Kasumi-1 (cell line): ENCODE measurements at places on chromosomes 16 and 17.

GRCh38 chr17:61132524-61132923 is 267.1 kb upstream of the TBX2 start:
- no peak for DNase-seq

DNA sequence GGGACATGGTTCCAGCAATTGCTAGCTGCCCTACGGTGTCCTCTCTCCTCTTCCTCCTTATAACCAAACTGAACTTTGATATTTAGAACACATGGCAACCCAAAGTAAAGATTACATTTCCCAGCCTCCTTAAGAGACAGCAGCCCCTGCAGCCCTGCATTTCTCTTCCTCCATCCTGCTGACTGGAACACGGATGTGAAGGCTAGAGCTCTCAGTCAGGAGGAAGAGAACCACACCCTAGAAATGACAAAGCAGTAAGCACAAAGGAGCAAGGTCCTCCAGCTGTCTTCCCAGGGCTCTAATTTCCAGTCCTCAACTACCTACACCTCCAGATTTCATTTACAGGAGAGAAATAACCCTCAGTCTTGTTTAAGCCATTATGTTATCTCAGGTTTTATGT is 10.9 kb downstream of the DYNC1LI2 start:
- no peak for DNase-seq

GRCh38 chr17:71329310-71330098 is 791.3 kb upstream of the SOX9 start:
- no peak for DNase-seq

DNA sequence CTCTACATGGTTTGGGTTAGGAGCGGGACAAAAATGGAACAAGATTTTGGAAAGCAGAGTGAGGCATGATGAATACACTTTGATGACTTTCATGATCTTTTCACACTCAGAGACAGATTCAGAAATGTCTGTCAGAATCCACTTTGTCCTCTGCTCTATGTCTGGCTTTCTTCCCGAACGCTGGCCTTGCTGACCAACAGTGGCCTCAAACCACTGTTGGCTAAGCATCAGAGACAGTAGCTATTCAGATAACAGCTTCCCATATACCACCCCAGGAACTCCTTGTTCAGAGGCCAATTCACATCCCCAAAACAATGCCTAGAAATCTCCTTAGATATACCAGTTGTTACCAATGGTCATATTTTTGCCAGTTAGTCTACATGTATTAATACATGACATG is 40.9 kb downstream of the FBXL20 start:
- DNase-seq: no peak

- peak; percentile 35 for DNase-seq
These were observed 53.5 kb downstream of the STX8 start for GRCh38 chr17:9522074-9522473.

- DNase-seq: no peak
These were observed 8.5 kb downstream of the PRSS27 start for GRCh38 chr16:2711370-2712062.

DNA sequence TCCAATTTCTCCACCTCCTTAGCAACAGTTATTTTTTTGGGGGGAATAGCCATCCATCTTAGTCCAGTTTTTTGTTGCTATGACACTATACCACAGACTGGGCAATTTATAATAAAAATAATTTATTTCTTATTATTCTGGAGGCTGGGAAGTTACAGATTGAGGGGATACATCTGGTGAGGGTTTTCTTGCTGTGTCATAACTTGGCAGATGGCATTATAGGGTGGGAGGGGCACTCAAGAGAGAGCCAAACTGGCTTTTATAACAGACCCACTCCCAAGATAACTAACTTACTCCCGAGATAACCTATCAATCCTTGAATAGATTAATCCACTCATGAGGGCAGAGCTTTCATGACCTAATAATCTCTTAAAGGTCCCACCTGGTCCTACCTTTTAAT is 84.2 kb downstream of the ABCA8 start:
- DNase-seq: no peak

DNA sequence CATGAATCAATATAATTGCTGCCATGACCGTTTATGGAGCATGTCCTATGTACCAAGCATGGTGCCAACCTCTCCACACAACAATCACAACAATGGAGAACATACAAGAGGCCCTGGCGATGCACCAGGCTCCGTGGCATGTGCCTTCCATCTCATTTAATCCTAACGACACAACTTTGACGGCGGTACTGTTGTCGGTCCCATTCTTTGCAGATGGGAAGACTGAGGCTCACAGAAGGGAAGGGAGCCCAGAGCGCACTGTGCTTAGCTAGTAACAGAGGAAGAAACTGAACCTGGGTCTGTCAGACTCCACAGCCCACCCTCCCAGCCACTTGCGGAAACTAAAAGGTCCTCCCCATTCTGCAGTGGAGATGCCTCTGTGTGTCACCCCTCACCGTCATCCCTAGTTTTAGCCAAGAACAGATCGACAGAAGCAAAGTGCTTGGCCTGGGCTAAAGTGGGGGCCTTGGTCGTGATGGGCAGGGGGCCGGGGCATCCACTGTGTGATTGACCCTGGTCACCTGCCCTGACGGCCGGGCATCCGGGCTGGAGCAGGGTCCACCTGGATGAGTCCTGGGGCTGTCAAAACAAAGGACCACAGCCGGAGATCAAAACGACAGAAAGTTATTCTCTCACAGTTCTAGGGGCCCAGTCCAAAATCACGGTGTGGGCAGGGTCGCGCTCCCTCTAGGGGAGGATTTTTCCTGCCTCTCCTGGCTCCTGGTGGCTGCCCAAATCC is 183.9 kb downstream of the C16orf95 start:
- DNase-seq: no peak

- DNase-seq: peak; percentile 21
These were observed 48.7 kb upstream of the GSE1 start for GRCh38 chr16:85564277-85565051.

GRCh38 chr17:32370426-32370825 is 20.5 kb downstream of the ZNF207 start:
- DNase-seq: no peak

DNA sequence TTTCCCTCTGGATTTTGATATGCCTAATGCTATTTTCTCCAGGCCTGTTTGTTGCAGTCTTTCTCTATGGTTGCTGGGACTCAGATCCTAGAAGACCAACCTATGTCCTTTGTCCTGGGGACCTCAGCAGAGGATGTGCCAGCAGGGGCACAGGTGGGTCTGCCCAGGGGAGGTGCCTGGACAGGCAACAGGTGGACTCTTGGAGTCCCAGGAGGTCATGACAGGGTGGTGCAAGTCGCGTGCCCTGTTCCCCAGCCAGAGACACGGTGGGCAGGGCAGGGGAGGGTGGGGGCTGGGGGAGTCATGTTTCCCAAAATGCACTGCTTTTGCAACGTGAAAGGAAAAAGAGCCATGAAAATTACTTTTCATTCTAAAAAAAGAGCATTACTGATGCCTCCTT is 26.3 kb upstream of the PLLP start:
- no peak for DNase-seq

GRCh38 chr17:40910441-40910841 is 25.4 kb upstream of the KRT20 start:
- DNase-seq: no peak

DNA sequence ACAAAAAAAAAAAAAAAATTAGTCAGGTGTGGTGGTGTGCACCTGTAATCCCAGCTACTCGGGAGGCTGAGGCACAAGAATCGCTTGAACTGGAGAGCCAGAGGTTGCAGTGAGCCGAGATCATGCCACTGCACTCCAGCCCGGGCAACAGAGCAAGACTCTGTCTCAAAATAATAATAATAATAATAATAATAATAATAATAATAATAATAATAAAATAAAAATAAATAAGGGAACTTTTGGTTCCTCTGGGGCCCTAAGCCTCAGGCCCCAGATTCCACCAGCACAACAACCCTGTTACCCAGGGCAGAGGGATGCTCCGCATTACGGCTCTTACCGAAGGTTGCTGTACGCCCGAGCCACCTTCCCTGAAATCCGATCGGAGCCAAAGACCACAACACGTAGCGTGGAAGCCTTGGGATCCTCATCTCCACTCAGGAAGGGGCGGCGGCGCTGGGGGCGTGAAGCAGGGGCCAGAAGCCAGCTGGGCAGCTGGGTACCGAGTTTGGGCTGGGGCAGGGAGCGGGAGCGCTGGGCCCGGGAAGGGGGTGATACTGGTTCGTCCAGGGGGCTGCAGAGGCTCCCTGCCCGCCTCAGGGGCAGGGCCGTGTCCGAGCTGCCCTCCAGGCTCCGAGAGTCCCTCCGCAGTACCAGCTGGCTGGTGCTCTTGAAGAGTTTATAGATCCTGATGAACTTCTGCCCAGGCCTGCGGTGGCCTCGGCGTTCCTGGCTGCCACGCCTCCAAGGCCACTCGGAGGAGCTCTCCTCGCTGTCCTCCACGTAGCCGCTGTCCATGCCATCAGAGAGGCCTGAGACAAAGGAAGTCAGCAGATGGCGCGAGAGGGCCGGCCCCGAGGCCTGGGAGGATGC is 20.6 kb upstream of the PIK3R6 start:
- no peak for DNase-seq

DNA sequence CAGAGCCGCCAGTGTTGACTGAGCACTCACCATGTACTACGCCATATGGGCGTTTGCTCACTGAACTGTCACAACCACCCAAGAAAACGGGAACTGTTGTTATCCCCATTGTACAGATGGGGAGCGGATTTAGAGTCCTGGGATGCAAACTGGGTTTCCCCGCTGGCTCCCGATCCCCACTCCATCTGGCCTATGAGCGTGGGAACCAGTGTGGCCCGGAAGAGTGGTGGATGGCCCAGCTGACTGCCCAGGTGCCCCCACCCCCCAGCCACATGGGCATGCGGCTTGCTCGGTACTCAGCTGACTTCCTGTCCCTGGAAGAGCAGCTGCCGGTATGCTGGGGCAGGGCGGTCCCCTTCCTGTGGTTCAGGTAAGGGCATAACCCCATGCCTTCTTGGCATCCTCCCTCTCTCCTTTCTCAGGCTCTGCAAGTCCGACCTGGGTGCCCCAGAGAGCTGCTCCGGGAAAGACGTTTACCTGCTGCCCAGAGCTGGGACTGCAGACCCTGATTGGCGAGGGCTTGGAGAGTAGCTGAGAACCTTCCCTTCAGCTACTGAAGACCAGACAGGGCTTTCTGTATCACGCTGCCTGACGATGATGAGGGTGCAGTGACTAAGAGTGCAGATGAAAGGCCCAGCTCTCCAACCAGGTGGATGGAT is 16.2 kb downstream of the SOCS3 start:
- peak; percentile 66 for DNase-seq

DNA sequence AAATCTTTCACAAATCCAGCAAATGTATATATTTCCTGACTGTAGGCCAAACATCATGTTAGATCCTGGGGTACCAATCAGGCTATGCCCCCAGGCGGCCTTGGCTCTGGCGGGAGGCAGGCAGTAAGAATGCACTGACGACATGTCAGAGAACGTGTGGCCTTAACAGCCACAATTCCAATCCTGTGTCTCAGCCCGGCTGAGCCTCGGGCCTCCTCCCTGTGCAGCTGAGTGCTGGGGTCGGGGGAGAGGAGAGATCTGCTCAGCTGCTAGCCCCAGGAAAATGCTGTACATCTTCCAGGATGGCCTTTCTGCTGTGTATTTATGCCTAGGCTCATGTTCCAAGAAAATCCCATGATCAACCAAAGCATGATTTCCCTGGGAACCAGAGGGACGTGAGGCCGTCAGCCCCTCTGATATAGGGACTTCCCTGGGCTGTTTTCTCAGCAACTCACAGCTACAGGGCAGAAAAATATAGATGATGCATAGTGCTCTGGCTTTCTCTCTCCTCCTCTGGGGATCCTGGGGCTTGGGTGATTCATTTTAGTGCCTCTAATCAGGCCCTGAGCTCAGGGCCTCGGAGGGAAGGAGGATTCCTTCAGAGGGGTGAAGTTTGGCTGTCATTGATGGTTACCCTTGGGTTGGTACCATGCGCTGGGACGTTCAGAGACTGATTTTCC is 604.0 kb downstream of the HS3ST4 start:
- DNase-seq: no peak

DNA sequence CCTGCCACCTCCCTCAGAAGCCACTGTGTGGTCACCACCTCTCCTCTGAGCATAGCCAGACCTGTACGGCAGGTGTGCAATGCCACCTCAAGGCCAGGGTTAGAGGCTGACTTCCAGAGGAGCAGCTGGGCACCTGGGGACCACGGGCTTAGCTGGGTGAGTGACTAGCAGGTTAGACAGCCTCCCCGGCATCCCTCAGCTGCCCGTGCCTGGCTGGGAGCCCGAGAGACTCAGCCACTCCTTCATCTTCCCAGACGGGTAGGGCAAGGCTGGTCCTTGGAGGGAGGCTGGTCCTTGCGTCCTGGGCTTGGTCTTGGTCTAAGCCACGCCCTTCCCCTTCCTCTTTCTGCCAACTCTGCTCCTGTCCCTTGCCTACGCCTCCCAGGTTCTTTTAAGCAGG is 7.8 kb downstream of the CRHR1 start:
- DNase-seq: no peak

DNA sequence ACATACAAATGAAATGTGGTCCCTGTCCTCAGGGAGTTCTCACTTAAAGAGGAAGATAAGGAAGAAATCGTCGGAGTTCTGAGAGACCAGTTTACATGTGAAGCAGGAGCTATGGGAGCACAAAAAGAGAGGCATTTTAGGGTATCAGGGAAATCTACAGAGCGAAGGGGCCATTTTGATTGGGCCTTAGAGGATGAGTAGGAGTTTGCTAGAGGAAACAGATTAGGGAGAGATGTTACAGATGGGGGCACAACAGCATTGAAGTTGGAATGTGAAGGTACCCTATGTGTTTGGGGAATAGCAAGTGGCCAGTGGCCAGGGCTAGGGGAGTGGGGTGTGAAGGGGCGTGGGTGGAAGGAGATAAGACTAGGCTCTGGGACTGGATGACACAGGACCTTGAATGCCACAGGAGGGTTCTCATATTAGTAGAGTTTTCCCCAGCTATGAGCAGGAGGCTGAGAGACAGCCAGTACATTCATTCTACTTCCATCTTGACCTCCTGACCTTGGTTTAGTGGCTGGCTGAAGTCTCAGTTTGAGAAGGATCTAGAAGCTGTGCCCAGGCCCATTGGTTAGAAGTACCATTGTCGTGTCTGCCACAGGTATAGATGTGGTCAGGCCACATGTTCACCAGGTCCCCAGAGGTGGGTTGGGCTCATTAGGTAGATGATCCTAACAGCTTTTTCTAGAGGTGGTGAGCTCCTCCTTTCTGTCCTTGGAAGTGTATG is 34.8 kb downstream of the CPNE2 start:
- DNase-seq: no peak
